ENCODE measurements at places on chromosomes 7 and 10.

- no peak for DNase-seq
These were observed 132.1 kb upstream of the CDK6 start for GRCh38 chr7:92968502-92968901.

DNA sequence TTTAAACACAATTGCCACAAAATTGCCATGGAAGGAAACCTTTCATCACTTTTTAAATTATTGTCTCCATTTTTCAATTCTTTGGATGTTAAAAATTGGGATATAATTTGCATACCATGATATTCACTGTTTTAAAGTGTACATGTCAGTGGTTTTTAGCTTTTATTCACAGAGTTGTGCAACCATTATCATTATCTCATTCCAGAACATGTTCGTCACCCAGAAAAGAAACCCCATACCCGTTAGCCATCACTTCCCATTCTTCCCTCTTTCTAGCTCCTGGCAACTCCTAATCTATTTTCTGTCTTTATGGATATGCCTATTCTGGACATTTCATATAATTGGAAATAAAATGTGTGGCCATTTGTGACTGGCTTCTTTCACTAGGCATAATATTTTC lies 260.3 kb upstream of the FERD3L start:
- DNase-seq = no peak

DNA sequence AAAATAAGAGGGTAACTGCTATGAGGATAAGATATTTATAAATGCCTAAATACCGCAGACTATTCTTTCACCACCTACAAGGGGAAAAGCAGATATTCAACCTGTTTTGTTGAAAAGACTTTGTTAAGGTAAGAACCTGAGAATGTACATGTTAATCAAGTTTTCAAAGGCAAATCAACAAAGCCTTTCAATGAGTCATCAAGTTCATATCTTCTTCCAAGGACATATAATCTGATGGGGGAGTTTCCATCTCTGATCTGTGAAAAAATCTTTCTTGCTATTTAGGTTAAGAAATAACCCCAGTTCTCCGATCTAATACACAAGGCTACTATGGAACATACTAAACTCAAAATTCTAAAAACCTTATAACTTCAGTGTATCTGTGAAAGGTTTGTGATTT lies 40.0 kb upstream of the ANLN start:
- no peak for DNase-seq

GRCh38 chr10:29746080-29746797 lies 111.5 kb upstream of the SVIL start:
- no peak for DNase-seq

DNA sequence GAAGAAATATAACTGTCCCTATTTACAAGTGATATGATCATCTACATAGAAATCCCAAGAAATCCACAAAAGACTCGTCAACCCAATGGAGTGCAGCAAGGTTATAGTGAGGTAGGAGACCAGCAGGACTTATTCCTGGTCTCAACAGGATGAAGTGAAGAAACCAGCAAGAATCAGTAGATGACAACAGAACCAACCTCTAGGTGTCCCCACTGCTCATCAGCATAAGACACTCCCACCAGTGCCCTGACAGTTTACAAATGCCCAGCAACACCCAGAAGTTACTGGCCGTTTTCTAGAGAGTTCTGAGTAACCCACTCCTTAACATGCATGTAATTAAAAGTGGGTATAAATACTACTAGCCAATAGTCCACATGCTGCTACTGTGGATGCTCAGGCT lies 470.5 kb upstream of the LRRTM3 start:
- DNase-seq = no peak

- DNase-seq = no peak
These were observed 378.2 kb upstream of the PRKCQ start for GRCh38 chr10:6958254-6958653.

DNA sequence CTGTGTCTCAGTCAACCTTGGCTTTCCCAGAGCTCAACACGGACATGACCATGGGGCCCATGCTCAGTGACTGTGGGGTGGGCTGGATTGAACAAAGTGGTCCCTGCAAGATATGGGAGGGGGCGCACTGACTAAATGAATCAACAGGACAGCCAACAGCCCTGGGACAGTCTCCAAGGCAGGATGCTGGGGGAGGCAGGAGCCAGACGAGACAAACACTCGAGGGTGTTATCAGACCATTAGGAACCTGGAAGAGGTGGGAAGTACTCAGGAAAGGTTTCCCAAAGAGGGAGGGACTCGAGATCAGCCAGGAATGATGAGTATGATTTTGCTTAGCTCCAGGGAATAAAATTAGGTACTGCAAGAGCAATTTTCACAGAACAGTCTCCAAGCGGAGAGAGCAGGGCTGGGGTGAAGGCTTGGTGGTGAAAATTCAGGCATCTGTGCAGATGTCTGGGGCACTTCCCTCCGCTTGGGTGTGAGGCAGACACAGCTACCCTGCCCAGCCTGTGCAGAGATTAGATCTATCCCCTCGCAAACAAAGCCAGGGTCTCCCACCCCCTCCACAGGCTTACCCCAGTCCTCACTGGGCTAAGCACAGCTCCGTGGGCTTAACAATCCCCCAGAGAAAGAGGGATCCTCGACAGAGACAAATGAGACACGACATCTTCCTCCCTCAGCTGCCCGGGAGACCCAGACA lies 261.1 kb upstream of the ZMIZ1 start:
- DNase-seq = no peak

- peak; percentile 31 for DNase-seq
These were observed 206.4 kb upstream of the ETV1 start for GRCh38 chr7:14195871-14196270.

GRCh38 chr7:45084336-45084735 lies 4.4 kb downstream of the NACAD start:
- no peak for DNase-seq

DNA sequence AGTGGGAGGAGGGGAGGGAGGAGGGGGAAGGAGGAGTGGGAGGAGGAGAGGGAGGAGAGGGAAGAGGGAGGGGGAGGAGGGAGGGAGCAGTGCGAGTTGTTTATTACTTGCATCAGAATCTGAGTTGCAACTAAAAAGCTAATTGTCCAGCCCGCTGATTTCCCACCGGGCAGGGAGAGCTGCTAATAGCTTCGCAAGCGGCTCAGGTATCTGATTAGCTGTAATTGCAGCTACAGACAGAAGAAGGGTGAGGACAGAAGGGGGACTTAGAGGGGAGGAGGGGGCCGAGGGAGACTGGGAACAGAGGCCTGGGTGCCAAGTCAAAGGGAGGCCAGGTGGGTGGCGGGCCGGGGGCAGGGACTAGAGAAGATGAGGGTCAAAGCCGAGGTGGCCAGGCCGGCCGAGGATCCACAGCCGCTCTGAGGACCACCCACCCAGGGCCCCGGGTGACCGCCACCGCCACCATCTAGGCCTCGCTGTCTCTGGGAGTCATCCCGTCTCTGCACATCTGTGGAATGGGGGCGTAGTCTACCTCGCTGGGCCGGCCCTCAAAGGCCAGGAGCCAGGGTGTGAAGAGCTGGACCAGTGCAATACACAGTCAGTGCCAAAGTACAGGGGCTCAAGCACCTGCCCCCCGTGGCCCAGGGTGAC lies 54.2 kb downstream of the MICALL2 start:
- no peak for DNase-seq

- no peak for DNase-seq
These were observed 1079.6 kb upstream of the C7orf33 start for GRCh38 chr7:147510923-147511322.

GRCh38 chr10:79019441-79020014 lies 49.2 kb upstream of the ZMIZ1 start:
- DNase-seq = no peak

- no peak for DNase-seq
These were observed 19.2 kb upstream of the PTPRN2 start for GRCh38 chr7:158606671-158607424.

- DNase-seq = no peak
These were observed 57.6 kb downstream of the MALSU1 start for GRCh38 chr7:23356726-23357125.

- DNase-seq = no peak
These were observed 54.9 kb downstream of the PDGFA start for GRCh38 chr7:464454-465401.

DNA sequence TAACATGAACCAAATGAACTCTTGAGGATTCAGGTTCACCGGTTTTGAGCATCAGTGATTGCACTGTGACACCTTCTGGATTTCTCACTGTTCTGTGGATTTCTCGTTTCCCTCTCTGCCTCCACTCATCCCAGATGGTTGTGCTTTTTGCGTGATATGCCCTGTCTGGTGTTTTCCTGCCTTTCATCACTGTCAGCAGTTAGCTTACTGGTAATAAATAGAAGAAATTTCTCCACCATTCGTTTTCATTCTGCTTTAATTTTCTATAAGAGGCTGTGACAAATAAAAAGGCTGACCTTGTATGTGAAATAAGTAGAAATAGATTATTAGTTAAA lies 16.2 kb downstream of the BPGM start:
- DNase-seq = no peak

DNA sequence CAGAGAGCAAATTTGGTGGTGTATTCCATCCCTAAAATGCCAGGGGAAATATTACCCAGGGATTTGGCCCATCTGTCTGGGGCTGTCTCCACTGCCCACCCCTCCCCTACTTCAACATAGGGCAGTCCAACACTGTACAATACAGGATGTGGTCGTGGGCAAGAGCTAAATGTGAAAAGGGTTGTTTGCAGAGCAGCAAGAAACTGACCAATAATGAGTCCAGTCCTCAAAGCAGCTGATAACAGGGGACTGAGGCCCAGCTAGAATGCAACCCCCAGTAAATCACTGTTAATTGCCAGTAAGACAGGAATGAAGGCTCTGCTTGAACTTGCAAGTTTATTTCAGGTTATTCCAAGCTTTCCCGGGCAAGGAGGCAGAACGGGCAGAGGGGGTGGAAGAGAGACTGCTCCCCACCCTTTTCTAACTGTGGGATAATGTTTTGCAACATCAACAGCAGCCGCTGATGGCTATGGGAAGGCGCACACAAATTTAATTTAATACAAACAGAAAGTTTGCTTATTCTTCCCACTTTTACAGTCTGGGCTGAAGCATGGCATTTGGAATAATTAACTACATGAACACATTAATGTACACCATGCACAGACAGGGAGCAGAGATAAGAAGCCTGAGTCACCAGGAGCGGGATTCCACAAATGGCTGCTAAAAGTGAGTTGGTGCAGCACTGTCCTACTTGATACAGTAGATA lies 36.8 kb downstream of the AFAP1L2 start:
- DNase-seq = no peak

GRCh38 chr7:2873146-2873545 lies 29.0 kb upstream of the GNA12 start:
- DNase-seq = no peak

All from NCI-H446 (cell line).